T follicular helper cell (primary cell): ENCODE measurements at places on chromosomes 2 and 18.

DNA sequence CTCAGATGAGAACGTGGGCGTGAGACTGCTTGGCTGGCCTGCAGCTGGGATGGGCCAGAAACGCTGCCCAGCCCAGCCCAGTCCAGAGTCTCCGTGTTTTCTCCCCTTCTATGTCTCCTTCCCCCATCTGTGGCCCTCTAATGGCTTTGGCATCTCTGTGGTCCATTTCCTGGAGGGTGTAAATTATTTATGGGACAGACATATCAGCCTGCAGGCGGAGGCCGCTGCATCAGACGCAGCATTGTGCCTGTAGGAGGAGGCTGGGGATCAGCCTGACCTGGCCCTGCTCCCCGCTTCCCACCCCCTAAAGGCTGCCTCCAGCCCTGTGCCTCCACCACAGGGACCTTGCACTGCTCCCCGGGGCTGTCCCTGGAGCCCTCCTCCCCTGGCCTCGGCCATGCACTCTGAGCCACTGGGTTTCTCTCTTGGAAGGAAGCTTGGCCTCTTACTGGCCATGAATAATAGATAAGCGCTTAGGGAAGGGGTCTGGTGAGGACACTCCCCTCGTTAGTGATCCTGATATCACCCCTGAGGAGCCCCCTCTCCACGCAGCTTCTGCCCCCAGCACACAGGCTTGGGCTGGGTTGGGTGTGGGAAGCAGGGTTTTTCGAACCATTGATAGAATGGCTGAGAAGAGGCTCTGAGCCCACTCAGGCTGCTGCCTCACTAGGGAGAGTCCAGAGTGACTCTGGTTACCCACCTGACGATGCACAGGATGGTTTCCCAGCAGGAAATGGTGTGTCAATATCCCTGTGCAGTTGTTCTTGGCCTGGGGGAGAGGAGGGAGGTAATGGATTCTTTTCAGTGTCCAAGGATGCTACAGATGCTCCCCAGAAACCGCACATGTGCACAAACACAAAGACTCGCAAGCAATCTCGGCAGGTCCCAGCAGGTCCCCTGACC is 185.5 kb downstream of the MYCN start:
- DNase-seq, result no peak

DNA sequence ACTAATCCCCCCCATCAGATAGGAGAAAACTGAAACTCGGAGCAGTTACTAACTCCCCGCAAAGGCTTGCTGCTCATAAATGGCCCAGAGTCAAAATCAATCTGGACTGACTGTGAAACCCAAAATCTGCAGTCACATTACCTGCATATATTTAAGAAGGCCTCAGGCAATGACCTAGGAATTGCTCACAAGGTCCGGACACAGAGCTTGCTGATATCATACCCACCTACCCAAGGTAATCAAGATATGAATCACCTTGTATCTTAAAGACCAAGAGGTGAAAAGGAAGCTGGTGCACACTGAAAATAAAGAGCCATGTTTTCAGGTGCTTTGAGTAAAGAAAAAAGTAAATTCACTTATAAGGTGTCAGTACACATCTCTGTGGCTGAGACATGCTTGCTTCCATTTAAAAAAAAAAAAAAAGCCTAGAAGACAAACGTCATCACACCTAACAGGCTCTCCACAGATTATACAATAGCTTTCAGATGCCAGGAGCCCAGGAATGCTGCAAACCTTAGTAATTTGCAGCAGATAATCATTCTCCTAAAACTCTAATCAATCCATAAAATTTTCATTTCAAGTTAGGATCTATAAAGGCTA is 195.4 kb downstream of the ZEB2 start:
- no peak for DNase-seq

DNA sequence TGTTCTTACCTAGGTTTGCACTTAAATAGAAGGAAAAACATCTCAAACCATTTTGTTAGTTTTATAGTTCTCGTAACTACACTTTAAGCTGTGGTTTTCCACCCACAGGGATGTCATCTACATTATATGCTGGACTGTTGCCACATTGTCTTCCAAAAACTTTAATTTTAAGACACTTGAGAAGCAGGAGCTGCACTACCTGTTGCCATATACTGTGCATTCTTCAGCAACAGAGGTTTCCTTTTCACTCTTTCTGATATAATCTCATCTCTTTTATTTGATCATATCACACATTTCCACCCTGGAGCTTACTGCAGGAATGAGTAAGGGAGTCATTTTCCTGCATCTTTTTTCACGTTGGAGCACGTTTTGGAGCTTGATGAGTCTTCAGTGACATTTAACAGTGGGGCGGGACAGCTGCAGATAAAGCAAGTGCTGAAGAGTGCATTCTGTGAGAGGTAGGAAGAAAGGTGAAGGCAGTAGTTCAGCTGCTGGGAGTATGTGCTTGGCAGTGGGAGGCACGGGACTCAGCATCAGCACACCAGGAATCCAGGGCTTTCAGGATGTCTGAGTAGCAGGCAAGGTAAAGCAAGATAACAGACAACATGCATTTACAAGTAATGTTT is 3.8 kb downstream of the LIMS1 start:
- DNase-seq, result no peak

GRCh38 chr2:178397002-178397605 is 53.9 kb downstream of the PRKRA start:
- DNase-seq, result no peak

- DNase-seq, result no peak
These were observed 14.2 kb downstream of the FAM110C start for GRCh38 chr2:32068-32467.

DNA sequence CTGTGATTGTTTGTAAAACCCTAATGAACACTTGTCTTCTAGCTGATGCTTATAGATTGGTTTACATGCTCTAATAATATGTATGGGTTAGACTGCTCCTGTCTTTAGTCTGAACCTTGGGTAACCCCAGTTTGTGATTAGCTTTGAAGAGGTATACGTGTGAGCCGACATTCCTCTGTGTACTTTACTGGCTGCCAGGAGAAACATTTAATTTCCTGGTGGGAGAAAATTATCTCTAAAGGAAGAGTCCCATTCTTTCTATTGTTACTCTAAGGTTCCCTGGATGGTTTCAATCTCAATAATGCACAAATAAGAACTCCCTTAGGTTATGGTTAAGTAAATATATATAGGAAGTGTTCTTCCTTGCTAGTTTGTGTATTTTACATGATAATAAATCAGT is 143.6 kb upstream of the ZSWIM2 start:
- no peak for DNase-seq
